Fibroblast of lung (primary cell): ENCODE measurements at places on chromosomes 4 and X. TPM values are rescaled to one million over a fixed set of nuclear protein-coding genes. Genes with fewer than 3 reads are reported as not detected.

MAGEA11 gene
- not detected in 2 replicates for total RNA-seq

ATXN3L gene
- total RNA-seq: not detected in 2 replicates

ADH1B gene
- 364 and 844 TPM in 2 replicates for total RNA-seq

NPY1R gene
- total RNA-seq: under 0.01 TPM in 2 replicates

RBM47 gene
- total RNA-seq: 1.8 and 2.3 TPM in 2 replicates

USP17L28 gene
- not detected in 2 replicates for total RNA-seq

XK gene
- 0.17 and 0.26 TPM in 2 replicates for total RNA-seq

DUSP21 gene
- not detected in 2 replicates for total RNA-seq

TCEAL5 gene
- total RNA-seq: not detected in 2 replicates

DNA sequence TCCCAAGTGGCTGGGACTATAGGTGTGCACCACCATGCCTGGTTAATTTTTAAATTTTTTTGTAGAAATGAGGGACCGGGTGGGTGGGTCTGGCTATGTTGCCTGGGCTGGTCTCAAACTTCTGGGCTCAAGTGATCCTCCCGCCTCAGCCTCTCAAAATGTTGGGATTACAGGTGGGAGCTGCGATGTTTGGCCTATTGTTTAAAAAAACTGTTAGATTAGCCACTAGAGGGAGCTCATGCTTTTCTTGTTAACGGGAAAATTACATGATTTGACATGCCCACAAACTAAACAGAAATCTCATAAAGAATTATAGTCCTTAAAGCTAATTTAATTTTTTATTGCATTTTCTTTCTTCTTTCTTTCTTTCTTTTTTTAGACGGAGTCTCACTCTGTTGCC lies 5.0 kb upstream of the SDAD1 start:
- DNase-seq: peak; percentile 74

GRCh38 chr4:42616572-42616971 lies 40.3 kb downstream of the ATP8A1 start:
- DNase-seq: no peak

- no peak for DNase-seq
These were observed 63.8 kb upstream of the HPRT1 start for GRCh38 chrX:134396174-134396573.

GRCh38 chrX:135477576-135477975 lies 42.9 kb upstream of the INTS6L start:
- DNase-seq: peak; percentile 68

DNA sequence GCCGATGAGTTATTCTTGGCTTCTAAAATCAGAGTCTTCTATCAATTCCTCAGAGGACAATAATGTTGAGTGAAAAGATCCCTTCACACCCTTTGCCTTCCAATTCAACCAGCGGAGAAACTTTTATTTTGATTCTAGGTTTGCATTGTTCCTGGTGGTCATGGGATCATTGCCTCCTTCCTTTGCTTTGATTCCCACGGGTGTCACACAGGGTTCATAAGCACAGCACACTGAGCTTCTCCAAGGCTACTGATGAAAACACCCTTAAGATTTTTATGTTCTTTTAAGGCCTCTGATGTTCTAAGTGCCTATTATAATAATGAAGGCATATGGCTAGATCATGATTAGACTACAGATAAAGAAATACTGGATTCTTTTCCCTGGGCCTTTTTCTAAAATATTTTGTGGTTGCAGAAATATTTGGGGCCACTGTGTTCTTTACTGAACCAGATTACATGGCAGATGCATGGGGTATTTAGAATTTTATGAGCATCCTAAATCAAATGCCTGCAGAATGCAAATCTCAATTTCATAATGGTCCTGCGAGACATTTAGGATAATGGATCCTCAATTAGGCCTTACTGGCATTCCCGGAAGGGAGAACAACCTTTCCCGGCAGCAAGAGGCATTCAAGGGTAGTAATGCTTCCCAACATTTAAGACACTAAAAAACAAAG lies 43.9 kb upstream of the FGFBP2 start:
- no peak for DNase-seq

DNA sequence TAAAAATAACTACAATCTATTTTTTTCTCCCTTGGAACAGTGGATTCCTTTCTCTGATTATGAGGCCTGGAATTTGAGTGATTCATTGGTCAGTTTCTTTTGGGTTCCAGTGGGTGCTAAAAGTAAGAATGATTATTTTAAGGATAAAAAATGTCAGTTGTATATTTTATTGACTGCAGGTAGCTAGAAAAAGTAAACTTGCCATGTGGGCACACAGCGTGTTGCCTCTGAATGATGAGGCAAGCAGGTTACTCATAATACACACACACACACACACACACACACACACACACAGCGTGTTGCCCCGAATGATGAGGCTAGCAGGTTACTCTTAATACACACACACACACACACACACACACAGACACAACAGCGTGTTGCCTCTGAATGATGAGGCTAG lies 13.8 kb downstream of the GALNT7 start:
- peak; percentile 75 for DNase-seq

DNA sequence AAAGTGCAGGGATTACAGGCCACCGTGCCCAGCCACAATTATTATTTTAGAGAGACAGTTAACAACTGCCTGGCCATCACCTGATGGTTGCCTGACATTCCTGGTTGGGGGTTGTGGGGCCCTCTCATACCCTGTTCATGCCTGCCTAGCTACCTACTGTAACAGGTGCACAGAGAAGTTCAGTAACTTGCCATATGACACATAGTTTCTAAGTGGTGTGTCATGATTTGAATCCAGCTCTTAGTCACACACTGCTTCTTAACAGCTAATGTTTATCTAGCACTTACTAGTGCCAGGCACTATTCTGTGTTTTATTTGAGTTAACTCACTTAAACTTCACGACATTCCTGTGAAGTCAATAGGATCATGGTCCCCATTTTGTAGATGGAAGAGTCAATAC lies 122.7 kb upstream of the JADE1 start:
- DNase-seq: no peak

GRCh38 chr4:152485726-152486276 lies 50.1 kb downstream of the FBXW7 start:
- peak; percentile 95 for DNase-seq

- DNase-seq: peak; percentile 36
These were observed 2.8 kb upstream of the SAP30 start for GRCh38 chr4:173367946-173368345.

DNA sequence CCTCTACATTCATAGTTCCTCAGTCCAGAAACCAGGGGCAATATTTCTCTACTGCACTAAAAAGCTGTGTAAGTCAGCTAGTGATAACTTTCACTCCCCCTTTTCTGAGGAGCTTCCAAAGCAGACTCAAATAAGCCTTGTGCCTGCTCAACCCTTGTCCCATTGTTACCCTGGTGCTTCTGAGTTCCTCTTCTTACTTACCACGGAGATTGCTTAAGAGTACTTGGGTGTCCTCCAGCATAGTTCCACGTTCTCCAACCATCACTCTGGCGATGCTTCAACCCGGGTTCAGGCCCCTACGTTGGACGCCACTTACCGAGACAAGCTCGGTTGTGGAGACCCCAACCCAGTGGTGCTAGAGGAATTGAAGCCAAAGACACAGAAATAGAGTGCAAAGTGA lies 71.6 kb downstream of the ADAM29 start:
- no peak for DNase-seq

GRCh38 chr4:31234494-31234893 lies 514.3 kb downstream of the PCDH7 start:
- DNase-seq: no peak

GRCh38 chr4:87056881-87057280 lies 122.1 kb downstream of the AFF1 start:
- DNase-seq: no peak

DNA sequence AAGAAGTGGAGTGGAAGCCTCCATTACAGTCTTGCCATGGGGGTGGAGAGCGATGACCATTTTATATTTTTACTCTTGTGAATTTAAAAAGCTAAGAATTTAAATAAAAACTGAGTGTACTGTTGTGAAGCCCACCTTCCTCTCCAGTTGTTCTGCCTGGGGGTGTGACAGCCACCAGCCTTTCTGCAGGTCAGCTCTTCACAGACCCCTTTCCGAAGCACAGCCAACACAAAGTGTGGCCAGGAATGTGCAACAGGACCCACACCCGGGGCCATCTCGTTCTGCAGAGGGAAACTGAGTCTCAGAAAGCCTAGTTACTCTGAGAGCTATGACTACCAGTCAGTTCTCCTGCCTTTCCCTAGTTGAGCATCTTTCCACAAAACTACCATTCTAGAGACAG lies 1.4 kb downstream of the GRPEL1 start:
- DNase-seq: no peak

GRCh38 chr4:184400375-184400870 lies 73.9 kb downstream of the IRF2 start:
- peak; percentile 90 for DNase-seq

- DNase-seq: no peak
These were observed 94.1 kb upstream of the SRD5A3 start for GRCh38 chr4:55251896-55252295.

- peak; percentile 74 for DNase-seq
These were observed 98.8 kb downstream of the CDS1 start for GRCh38 chr4:84681486-84682274.

DNA sequence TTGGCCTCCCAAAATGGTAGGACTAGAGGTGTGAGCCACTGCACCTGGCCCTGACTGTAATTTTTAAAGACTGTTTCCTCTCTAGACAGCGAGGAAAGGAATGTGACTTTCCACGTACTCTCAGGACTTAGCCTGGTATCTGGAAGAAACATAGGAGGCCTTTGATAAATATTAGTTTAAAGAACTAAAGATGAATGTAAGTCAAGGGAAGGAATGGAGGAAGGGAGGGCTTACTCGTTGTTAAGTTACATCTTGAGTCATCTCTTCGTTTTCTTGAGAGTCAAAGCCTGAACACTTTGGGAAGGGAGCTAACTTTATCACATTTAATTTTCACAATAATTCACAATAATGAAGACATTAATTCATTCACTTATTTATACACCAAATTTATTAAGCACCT lies 7.2 kb upstream of the LNX1 start:
- no peak for DNase-seq
